ENCODE measurements at places on chromosomes 1 and 21.

GRCh38 chr1:233668725-233669294, 54.9 kb downstream of the KCNK1 start:
- no peak for DNase-seq

- no peak for DNase-seq
Measured at GRCh38 chr1:94617134-94617805, 75.7 kb upstream of the F3 start.

GRCh38 chr1:203492748-203493130, 1.2 kb upstream of the OPTC start:
- no peak for DNase-seq

DNA sequence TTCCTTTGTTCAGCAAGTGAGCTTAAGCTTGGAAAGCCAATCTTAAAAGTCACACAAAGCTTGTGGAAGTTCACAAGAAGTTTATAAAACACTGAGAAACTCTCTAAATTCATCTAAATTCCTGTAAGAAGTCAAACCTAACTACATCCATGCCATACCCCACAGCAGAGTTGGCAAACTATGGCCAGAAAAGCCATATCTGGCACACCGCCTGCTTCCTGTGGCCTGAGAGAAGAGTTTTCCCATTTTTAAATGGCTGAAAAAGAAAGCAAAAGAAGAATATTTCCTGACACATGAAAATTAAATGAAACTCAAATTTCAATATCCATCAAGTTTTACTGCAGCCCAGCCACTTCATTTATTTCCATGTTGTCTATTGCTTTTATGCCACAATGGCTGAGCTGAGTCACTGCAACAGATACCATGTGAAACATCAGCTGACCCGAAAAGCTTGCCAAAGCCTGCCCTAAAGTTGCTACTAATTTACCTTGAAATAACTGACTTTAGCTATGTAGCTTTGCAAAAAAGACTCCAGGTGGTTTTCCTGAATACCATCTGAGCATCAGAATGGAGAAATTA, 237.1 kb downstream of the SLC45A1 start:
- DNase-seq = peak; percentile 41

GRCh38 chr1:201634261-201634660, 95.3 kb downstream of the NAV1 start:
- DNase-seq = no peak

GRCh38 chr1:167617153-167618147, 12.6 kb upstream of the RCSD1 start:
- no peak for DNase-seq

GRCh38 chr1:91650764-91651163, 150.1 kb downstream of the CDC7 start:
- DNase-seq = no peak

DNA sequence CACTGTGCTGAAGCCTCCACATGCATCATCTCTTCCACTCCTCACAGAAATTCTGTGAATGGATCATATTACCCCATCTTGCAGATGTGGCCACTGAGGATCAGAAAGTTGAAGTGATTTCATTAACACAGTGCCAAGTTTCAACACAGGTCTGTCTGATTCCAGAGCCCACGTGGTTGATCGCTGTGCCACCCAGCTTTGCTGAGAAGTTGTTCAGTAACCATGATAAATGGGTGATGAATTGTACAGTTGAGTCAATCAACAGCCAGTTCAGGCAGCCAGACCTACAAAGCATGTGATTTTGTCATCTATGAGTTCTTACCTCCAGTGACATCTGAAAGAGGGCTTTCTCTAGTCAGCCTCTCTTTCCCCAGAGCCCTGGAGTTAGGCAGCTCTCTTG, 61.8 kb upstream of the GRHL3 start:
- DNase-seq = no peak

- DNase-seq = no peak
Measured at GRCh38 chr1:245105042-245105441, 49.7 kb upstream of the KIF26B start.

DNA sequence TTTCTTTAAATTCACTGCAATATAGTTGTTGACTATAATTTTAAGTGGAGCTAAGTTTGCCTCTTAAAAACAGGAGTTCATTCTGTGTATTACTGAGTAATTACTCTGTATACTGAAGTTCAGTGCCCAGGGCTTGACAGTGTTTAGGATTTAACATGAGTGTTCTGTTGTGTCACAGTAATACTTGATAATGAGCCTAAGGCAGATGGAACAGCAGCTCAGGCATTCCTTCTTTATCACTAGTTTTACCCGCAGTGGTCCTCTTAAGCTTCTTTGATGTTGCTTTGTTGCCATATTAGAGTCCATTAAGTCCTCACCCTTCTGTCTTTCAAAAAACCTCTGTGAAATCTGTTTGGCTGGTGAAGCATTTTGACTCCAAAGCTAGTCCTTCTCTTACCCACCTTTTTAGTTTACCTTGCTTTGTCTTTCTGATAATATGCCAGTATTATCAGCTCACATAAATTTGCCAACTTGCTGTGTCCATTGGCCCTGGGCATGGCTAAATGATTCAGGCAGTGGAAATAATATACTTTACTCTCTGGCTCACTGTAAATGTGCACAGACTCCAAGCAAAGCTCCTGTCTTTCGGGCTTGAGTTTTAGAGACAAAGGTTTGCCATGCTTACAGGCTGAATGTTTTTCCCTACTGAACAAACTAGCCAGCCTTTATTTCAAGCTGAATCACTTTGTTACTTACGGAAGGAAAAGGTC, 17.7 kb downstream of the HIPK1 start:
- no peak for DNase-seq

DNA sequence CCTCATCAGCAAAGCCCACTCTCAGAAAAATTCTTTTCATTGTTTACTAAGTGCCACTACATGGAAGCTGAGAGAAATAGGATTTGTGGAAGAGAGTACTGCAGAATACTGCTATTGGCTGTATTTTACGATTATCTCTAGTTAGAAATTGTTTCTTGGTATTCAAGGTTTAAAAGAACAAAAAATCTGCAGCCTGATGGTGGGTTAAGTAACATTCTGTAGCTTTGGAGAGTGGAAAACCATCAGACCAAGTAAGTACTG, 27.3 kb downstream of the PTTG1IP start:
- DNase-seq = no peak

- no peak for DNase-seq
Measured at GRCh38 chr1:70477090-70477489, 66.0 kb downstream of the CTH start.

GRCh38 chr1:230189824-230190223, 122.8 kb downstream of the GALNT2 start:
- no peak for DNase-seq

GRCh38 chr1:33277488-33278084, 21.3 kb downstream of the ZNF362 start:
- DNase-seq = no peak

DNA sequence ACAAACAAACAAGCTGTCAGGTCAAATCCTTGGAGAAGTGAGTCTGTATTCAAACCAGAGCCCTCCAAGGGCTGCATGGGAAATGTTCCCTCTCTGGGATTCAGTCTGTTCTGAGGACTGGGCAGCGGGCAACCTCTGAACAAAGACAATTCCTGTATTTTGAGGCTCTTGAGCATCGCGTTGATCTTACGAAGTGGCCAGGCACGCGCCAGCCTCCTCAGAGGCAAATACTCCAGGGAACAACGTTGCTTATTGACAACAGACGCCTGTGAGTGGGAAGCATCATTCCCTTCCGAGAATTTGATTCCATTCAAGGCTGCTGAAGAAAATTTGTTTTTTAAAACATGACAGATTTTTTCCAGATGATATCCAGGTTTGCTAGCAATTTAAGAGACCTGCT, 20.0 kb upstream of the TACSTD2 start:
- DNase-seq = no peak

GRCh38 chr1:110961902-110962301, 1.8 kb downstream of the LRIF1 start:
- DNase-seq = no peak

All from HL-60 (cell line).